PC-3 (cell line): ENCODE measurements at places on chromosomes 5 and 9. TPM values are rescaled to one million over a fixed set of nuclear protein-coding genes. Genes with fewer than 3 reads are reported as not detected.

The DIRAS2 gene
- total RNA-seq: not detected in 2 replicates

The ZFR gene
- total RNA-seq: 68.3 and 85.1 TPM in 2 replicates

The MYMK gene
- not detected in 2 replicates for total RNA-seq

The SNCB gene
- total RNA-seq: 2.1 and 8.6 TPM in 2 replicates

The ECSCR gene
- total RNA-seq: 0.36 TPM in 1 of 2 replicates, not detected in the other

The PCDHB16 gene
- 0.46 TPM in 1 of 2 replicates, not detected in the other for total RNA-seq

The TMOD1 gene
- not detected in 2 replicates for total RNA-seq

The PCDHB4 gene
- total RNA-seq: 0.07 and 0.52 TPM in 2 replicates

The CD274 gene
- 3.8 and 5.1 TPM in 2 replicates for total RNA-seq

The SPINK4 gene
- not detected in 2 replicates for total RNA-seq

The PDLIM4 gene
- 26.5 and 27.8 TPM in 2 replicates for total RNA-seq

The IFNE gene
- 0.33 and 1.6 TPM in 2 replicates for total RNA-seq

The MARVELD2 gene
- total RNA-seq: 12.5 and 15.4 TPM in 2 replicates

The KCNMB1 gene
- not detected in 2 replicates for total RNA-seq

The DPYSL3 gene
- 19.5 and 20.6 TPM in 2 replicates for total RNA-seq

The INSL6 gene
- total RNA-seq: not detected in 2 replicates

The COMMD10 gene
- 8.8 and 17.7 TPM in 2 replicates for total RNA-seq

The RLN1 gene
- total RNA-seq: not detected in 2 replicates

The TICAM2 gene
- 3.9 and 5.0 TPM in 2 replicates for total RNA-seq

The CCDC69 gene
- total RNA-seq: 19.2 and 26.4 TPM in 2 replicates

The WNK2 gene
- 11.7 and 15.5 TPM in 2 replicates for total RNA-seq

The STING1 gene
- 6.5 and 12.6 TPM in 2 replicates for total RNA-seq

The P4HA2 gene
- total RNA-seq: 38.7 and 43.6 TPM in 2 replicates

The PCDHAC1 gene
- total RNA-seq: 4.8 and 6.2 TPM in 2 replicates

The PCDHGB5 gene
- total RNA-seq: 9.0 and 10.3 TPM in 2 replicates

The AK8 gene
- total RNA-seq: 0.55 TPM in 1 of 2 replicates, not detected in the other

The PCDHGA4 gene
- 0.04 TPM in 1 of 2 replicates, not detected in the other for total RNA-seq

The SLC46A2 gene
- not detected in 2 replicates for total RNA-seq

The RAD17 gene
- total RNA-seq: 13.5 TPM in 2 replicates
